G401 (cell line): ENCODE measurements at places on chromosomes 5 and 9. TPM values are rescaled to one million over a fixed set of nuclear protein-coding genes. Genes with fewer than 3 reads are reported as not detected.

Gene CYLC2
- not detected in 2 replicates for total RNA-seq

Gene AGXT2
- not detected in 2 replicates for total RNA-seq

Gene STK10
- 14.2 and 17.0 TPM in 2 replicates for total RNA-seq

Gene PCDHGC5
- 0.14 and 0.18 TPM in 2 replicates for total RNA-seq

Gene DMRT2
- not detected in 2 replicates for total RNA-seq

Gene SV2C
- total RNA-seq: 0.43 and 0.85 TPM in 2 replicates

Gene EIF4EBP3
- total RNA-seq: 1.3 TPM in 1 of 2 replicates, not detected in the other

Gene IFNE
- total RNA-seq: not detected in 2 replicates

Gene GPR151
- not detected in 2 replicates for total RNA-seq

GRCh38 chr5:93404246-93404645, 176.8 kb downstream of the NR2F1-AS1 start:
- no peak for DNase-seq

DNA sequence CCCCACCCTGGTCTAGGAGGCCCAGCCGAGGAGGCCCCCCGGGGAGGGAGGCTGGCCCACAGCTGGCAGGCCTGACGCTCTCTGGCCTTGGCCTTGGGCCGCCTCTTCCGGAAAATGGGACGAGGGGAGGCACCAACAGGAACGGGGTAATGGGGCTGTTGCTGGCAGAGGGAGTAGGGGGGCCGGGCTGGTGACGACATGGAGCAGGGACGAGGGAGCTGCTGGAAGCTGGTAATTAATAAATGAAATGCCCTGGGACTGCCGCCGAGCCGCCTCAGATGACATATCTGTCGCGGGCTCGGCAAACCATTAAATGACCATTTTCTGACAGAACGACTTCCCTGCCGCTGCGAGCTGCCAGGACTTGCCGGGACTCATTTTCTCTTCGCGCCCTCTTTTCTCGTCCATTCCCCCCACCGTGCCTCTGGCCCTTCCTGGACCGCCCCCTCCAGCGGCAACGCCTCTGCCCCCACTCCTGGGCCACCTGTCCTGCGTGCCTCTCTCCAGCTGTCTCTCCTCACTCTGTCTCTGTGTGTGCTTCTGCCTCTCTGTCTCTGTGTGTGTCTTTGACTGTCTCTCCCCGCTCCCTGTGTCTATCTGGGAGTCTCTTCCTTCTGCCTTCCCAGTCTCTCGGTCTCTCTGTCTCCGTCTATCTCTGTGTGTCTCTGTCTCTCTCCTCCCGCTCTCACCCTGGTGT, 215.7 kb downstream of the PAX5 start:
- no peak for DNase-seq

DNA sequence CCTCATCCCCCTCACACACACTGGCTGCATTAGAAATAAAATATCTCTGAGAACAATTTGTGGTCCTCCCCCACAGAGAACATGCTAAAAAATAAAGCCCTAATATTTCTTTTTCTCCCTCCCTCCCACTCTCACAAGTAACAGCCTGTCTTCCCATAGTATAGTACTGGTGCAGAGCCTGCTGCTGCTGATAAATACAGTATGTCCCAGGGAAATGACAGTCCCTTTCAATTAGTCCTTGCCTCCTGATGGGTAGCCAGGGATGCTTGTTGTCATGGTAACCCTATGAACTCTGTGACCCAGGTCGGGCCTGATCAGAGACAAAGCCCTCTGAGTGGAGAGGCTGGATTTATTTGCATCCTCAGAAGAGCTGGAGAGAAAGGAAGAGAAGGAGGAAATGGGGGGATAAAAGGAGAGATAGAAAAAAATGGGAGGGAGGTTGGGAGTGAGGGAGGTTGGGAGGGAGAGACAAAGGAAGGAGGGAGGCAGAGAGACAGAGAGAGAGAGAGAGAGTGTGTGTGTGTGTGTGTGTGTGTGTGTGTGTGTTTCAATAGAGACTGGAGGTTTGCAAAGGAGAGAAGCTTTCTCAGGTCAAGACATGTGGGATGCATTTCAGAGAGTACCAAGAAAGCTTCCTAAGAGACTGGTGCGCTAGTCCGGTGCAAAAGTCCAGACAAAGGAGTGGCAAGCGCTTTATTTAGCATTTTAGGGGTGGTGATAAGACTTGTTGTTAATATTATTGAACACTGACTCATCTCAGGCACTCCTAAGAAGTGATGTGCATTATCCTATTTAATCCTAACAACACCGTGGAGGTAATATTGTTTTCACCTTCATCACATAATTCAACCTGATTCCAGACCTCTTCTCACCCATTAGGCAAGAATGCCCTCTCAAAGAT, 260.8 kb downstream of the FAM114A2 start:
- no peak for DNase-seq

- DNase-seq: no peak
Measured at GRCh38 chr5:78895616-78896015, 89.5 kb downstream of the ARSB start.

- DNase-seq: no peak
Measured at GRCh38 chr5:57749396-57749795, 266.8 kb upstream of the ACTBL2 start.

DNA sequence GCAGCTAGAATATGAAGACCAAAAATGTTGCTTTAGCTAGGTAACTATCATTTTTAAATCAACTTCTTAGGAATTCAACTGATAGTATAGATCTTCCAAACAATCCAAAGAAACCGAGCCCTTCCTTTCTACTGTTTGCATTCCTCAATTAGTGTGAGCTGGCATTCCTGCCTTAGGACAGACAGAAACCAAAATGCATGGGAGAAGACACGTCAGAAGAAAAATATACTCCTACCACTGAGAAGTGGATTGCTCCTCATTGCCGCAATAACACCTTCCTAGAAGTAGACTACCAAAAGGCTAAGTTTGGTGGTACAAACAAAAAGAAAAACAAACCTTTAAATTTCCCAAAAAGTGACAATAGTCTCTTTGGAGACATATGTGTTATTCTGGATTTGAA, 440.0 kb downstream of the SEMA5A start:
- no peak for DNase-seq

DNA sequence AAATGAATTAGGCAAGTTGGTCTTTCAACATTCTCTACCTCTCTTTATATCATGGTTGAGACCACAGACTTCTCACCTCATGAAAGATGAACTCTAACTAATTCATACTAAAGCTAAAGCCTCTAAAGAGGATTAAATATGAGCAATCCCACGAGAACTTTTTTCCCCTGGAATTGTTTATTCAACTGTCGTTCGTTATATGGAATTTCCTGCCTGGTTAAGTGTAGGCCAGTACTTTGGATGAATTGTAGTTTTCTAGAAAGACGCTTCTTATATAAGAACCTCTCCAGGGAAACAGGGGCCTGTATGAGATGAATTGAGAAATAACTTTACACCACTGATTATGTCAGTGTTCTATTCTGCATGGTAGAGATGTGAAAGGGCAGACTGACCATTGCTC, 42.9 kb downstream of the PDCD1LG2 start:
- no peak for DNase-seq

DNA sequence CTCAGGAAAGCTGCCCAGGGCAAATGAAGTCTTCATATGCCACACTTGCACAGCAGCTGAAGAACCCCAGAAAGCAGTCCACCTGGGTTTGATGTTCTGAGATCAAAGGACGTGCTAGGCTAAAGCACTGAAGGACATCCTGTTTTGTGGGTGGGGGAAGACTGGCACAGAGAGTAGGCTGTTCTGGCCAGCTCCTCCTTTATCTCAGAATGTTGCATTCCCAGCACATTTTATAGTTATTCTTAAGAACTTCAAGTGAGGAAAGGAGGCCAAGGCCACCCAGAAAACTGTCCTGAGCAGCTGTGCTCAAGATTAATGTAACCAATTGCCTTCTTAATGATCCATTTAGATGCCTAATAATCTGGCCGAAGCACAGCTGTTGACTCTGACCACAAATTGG, 10.9 kb downstream of the SHOC1 start:
- DNase-seq: no peak

DNA sequence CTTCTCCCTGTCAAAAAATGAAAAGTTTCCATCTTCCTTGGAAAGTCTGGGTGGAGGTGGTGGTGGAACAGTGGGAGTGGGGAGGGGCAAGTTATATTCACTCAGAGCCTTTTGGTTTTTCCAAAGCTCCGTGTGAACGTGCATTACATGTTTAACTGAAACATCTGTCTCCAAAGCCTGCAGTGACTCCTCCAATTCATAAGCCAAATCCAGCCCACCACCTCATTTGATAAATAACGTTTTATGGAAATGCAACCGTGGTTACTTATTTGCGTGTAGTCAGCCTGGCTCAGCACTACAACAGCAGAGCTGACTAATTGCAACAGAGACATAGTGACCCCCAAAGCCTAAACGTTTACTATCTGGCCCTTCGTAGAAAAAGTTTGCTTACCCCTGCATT, 13.9 kb downstream of the TNFSF8 start:
- DNase-seq: no peak

- DNase-seq: no peak
Measured at GRCh38 chr5:108560581-108560980, 178.7 kb upstream of the FBXL17 start.

DNA sequence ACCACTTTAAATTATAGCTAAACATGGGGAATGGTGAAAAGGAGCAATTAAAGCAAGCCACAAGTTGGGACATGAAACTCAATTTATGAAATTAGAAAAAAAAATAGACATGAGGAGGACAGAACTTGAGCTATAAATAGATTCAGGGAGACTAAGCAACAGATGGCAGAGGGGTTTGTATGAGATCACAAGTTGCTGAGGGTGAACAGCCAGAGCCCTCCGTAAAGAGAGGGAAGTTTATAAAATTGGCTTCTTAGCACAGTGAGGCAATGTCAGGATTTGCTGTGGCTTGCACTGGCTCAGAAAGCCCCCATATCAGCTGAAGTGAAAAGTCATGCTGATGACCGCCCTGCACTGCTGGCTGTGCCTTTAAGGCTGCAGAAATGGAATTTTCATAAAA, 443.4 kb upstream of the CD180 start:
- peak; percentile 66 for DNase-seq

DNA sequence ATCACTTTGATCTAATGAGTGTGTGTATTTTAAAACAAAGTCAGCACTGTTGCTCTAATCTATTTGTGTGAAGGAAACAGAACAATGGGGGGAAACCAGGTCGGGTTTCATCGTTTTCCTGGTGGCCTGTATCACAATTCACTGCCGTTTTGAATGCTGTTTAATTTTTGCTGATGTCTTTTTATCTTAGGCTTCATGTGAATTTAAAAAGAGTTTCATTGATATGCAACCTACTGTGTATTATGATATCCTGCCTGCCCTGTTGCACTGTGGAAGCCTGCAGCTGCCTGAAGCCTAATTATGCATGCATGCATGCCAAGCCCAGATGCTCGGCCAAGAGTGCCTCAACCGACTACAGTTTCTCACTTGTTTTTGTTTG, 307.5 kb downstream of the ZNF608 start:
- no peak for DNase-seq

DNA sequence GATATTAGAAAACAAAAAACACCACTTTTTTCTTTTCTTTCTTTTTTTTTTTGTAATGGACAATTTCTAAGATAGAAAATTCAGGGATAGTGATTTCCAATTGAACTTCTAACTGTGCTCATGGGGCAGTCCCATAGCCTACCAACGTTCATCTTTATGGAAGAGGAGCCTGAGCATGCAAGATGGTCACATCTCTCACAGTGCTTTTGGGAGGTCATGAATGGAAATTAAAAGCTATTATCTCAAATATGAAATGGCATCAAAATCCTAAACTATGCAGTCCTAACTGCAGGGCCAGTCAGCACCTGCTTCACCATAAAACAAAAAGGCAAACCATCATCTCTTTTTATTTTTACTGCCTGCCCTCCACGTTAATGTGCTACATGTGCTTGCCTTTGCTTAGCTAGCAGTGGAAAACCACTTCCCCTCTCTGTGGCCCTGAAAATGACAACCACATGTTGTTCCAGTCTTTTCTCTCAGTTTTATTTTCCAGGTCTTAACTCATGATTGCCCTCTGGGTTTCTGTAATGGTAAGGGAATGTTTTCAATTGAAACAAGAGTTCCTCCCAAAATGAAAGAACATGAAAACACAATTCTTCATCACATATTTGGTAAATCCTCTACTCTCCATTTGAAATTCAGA, 16.7 kb downstream of the IFNB1 start:
- DNase-seq: no peak

DNA sequence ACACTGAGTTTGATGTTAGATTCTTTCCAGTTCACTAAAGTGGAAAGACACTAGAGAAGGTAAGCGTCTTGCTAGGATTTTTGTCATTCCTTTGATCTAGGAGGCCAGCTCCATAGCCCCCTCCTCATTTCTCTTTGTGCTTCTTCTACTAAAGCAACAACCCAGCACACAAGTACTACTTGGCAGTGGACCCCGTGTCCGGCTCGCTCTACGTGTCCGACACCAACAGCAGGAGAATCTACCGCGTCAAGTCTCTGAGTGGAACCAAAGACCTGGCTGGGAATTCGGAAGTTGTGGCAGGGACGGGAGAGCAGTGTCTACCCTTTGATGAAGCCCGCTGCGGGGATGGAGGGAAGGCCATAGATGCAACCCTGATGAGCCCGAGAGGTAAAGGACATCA, 76.6 kb upstream of the WWC1 start:
- DNase-seq: no peak

DNA sequence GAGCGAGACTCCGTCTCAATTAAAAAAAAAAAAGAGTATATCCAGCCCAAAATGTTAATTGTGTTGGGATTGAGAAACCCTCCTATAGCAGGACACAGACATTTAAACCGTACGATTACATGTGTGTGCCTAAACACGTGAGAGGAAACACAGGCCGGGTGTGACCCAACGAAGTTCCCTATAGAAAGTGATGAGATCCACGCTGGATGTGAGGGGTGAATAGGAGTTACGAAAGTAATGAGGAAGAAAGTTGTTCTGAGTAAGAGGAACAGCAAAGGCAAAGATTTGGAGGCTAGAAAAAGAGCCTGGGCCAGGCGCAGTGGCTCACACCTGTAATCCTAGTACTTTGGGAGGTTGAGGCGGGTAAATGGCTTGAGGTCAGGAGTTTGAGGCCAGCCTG, 13.6 kb downstream of the NAIF1 start:
- no peak for DNase-seq

DNA sequence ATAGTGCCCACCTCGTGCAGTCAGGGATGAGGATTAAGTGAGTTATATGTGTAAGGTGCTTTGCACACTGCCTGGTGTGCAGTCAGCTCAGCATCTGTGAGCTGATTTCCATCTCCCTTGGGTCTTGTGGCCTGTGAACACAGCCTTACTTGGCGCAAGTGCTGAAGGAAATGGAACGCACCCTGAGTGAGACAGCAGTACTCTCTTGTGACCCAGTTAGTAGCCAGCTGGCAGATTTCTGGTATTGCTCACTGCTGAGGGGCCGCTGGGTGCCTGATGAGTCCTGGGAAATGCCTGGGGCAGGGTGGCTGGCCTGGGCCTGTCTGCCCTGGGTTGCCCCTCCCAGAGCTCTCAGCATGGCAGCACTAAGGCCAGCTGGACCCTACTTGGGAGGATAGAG, 90.9 kb upstream of the BOD1 start:
- DNase-seq: no peak
